Activated T-helper 2 cell treated with anti-CD3 and anti-CD28 coated beads, Interferon-gamma antibody, Interleukin-2, Interleukin-4, amounts not matched to agents 10 μg/mL and 5 μg/mL and 100 μg/mL, durations not matched to agents 14 hours and 24 hours and 36 hours (primary cell): ENCODE measurements at places on chromosomes 7 and 10. TPM values are rescaled to one million over a fixed set of nuclear protein-coding genes. Genes with fewer than 3 reads are reported as not detected.

- H3K36me3 ChIP-seq, result no peaks in the 10 kb centered on the region
- peaks cover 10% of the 10 kb centered on the region for H3K27me3 ChIP-seq
- H3K27ac ChIP-seq, result no peak overlapping the region
- H3K4me3 ChIP-seq, result no peak overlapping the region
Measured at GRCh38 chr7:66198956-66199355, 6.2 kb upstream of the TPST1 start.

DNA sequence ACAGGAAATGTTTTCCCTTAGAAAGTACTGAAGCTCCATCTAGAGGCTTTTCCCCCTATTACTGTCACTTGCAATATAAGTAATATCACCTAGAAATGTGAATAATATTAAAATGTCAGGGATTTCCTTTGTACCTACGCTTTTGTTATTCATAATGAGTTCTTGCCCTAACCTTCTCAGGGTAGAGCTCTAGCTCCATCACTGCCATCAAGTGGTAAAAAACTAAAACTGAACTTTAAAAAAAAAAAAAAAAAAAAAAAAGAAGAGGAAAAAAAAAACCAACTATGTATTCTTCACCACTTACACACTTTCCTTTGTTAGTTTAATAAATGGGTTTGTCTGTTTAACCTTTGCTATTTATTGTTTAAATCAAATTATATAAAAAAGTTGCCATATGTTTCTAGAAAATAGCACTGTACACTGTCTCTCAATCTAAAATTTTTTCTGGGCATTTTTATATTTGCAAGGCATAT is 49.9 kb downstream of the DNAJC1 start:
- no peak overlapping the region for H3K4me3 ChIP-seq
- H3K4me1 ChIP-seq, result peaks cover 3% of the 10 kb centered on the region
- DNase-seq, result no peak
- H3K27me3 ChIP-seq, result no peaks in the 10 kb centered on the region
- H3K27ac ChIP-seq, result no peak overlapping the region
- H3K36me3 ChIP-seq, result no peaks in the 10 kb centered on the region

GRCh38 chr7:28868712-28869111 is 89.4 kb downstream of the TRIL start:
- H3K27me3 ChIP-seq, result peaks cover 2% of the 10 kb centered on the region
- H3K27ac ChIP-seq, result no peak overlapping the region
- no peak for DNase-seq
- no peaks in the 10 kb centered on the region for H3K36me3 ChIP-seq

DNA sequence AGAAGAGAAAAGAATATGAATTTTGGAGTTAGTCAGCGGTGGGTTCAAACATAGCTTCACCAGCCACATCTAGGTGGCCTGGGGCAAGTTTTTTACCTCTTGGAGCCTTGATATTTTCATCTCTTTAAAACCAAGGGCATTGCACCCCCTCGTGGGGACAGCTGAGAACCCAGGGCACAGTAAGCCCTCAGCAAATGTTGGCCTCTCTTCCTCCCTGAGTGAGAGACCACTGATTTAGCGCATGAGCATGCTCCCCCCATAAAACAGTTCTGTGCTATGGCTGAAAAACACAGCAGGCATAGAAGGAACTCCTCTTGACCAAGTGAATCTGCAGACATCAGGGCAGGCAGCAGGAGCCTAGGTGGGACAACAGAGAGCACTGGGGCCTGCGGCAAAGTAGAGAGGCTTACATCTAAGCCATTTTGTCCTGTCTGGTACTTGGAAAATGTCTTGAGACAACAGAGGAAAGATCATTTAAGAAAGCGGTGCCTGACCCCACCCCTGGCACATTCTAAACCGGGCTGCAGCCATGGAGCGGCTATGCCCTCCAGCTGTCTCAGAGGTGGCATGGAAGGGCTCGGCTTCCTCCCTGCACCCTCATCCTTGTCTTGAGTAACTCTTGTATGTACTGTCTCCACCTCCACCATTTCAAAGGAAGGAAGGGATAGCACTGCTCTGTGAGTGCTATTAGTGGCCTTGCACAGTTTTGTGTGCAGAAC is 94.7 kb downstream of the ARHGAP22 start:
- no peak overlapping the region for H3K4me3 ChIP-seq
- peaks cover 13% of the 10 kb centered on the region for H3K27me3 ChIP-seq
- H3K4me1 ChIP-seq, result no peaks in the 10 kb centered on the region
- H3K36me3 ChIP-seq, result no peaks in the 10 kb centered on the region
- DNase-seq, result no peak
- H3K27ac ChIP-seq, result no peak overlapping the region

The JCAD gene
- total RNA-seq, result 3.4 and 3.7 TPM in 2 replicates

- no peak for DNase-seq
- no peak overlapping the region for H3K27ac ChIP-seq
- H3K27me3 ChIP-seq, result no peaks in the 10 kb centered on the region
- H3K36me3 ChIP-seq, result no peaks in the 10 kb centered on the region
- H3K4me1 ChIP-seq, result no peaks in the 10 kb centered on the region
- no peak overlapping the region for H3K4me3 ChIP-seq
Measured at GRCh38 chr7:66517212-66517909, 111.3 kb upstream of the KCTD7 start.

GRCh38 chr7:12436126-12436525 is 32.5 kb upstream of the VWDE start:
- no peaks in the 10 kb centered on the region for H3K36me3 ChIP-seq
- no peaks in the 10 kb centered on the region for H3K4me1 ChIP-seq
- H3K4me3 ChIP-seq, result no peak overlapping the region
- H3K27me3 ChIP-seq, result peaks cover 3% of the 10 kb centered on the region

DNA sequence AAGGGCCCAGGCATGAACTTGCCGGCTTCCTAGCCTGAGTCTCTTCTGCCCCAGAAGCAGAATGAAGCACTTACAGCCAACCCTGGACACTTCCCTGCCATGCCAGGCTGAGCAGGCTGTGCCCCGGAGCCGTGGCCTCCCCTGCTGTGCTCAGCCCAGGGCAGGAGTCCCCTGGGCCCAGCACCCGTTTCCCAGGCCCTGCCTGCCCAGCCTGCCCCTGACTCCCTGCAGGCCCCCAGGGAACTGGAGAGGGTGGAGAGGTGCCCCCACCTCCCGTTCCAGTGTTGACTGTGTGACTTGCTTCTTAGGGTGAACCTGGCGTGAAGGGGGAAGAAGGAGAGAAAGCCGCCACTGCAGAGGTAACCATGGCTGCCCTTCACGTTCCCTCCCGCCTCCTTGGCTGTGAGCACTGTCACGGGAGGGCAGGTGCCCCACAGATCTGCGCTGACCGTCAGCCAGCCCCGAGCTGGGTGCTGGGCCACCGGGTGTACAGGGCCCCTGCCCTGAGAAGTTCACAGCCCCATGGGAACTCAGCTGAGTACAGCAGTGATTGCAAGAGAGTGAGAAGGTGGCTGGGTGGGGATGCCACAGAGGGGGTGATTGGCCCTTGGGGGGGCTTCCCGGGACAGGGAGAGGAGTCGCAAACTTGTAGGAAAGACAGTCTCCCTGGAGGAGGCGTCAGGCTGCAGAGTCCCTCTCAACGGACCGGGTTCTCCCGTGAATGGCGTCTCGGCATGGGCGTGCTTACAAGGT is 75.9 kb downstream of the MYL10 start:
- H3K27ac ChIP-seq, result no peak overlapping the region
- H3K4me3 ChIP-seq, result no peak overlapping the region
- no peaks in the 10 kb centered on the region for H3K4me1 ChIP-seq
- DNase-seq, result no peak

- peak overlapping the region; percentile 56 for H3K27ac ChIP-seq
- H3K4me1 ChIP-seq, result peaks cover 43% of the 10 kb centered on the region
- H3K36me3 ChIP-seq, result no peaks in the 10 kb centered on the region
- no peak for DNase-seq
- no peaks in the 10 kb centered on the region for H3K27me3 ChIP-seq
Measured at GRCh38 chr7:77330169-77330882, 85.8 kb downstream of the GSAP start.

GRCh38 chr10:68235111-68235510 is 3.2 kb upstream of the ATOH7 start:
- H3K4me3 ChIP-seq, result no peak overlapping the region
- H3K36me3 ChIP-seq, result no peaks in the 10 kb centered on the region
- H3K27me3 ChIP-seq, result peaks cover 30% of the 10 kb centered on the region

DNA sequence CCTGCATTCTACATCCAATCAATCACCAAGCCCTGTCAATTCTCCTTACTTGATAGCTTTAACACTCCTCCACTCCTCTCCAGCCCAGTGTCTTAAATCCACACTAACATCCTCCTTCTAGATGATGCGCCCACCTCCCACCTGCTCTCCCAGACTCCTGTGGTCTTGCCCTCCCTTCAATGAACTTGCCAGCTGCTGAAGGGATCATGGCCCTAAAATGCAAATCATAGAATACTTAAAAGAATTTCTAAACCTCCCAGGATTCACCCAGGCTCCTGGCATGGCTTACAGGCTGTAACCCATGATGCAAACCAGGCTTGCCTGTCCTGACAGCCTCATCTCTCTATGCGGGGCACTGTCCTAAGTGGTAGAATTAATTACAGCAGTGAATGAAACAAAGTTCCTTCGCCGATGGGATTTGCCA is 43.6 kb downstream of the SYPL1 start:
- H3K27ac ChIP-seq, result no peak overlapping the region
- H3K36me3 ChIP-seq, result peaks cover 6% of the 10 kb centered on the region
- H3K4me1 ChIP-seq, result peaks cover 52% of the 10 kb centered on the region
- no peak for DNase-seq
- no peak overlapping the region for H3K4me3 ChIP-seq

The TECTB gene
- not detected in 2 replicates for total RNA-seq

The CPA1 gene
- total RNA-seq, result not detected in 2 replicates
